Fibroblast of upper back skin (primary cell): ENCODE measurements at places on chromosomes 6 and 20.
A peak's percentile ranks its signal among the peaks of the same experiment; 100 is the strongest.

- DNase-seq, result no peak
These were observed 27.4 kb downstream of the GHRH start for GRCh38 chr20:37234254-37234581.

DNA sequence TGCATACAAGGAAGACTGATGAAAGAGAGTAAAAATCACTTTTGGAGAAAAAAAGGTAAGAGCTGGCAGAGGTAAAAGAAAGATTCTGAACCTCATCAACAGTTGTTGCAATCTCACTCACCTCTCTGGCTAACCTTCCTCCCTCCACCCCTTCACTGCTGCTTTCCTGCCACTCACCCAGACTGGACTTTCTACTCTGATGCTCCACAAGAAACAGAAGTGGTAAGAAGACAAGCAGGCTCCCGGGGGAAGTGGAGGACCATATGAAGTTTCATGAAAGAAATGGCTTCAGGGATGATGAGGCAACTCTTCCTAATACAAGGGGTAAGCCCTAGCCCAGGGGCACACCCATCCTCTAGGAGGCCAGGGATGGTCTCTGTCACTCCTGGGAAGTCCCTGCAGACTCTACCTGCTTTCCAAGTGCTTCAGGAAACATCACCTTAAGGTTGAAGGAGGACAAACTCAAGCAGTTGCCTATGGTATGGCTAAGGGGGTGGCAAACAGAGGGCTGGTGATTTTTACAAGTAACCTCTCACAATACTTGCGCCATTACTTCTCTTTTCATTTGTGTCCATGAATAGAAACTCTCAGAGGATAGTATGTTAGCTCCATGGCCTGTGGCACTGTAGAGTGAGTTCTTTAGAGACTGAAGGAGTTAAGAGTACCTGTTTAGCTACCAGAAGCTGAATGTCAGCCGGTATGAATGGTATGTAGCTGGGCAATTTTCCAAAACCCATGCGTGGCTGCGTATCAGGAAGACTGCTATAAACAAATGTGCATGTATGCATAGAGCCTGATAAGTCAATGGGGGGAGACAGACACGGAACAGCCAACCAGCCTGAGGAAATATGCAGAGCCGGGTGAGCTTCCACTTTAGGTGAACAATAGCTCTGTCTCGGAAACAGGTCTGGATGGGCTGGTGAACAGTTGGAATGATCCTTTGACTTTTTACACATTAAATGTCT lies 112.0 kb downstream of the BACH2 start:
- peak; percentile 77 for DNase-seq

- no peak for DNase-seq
These were observed 264.5 kb downstream of the CD83 start for GRCh38 chr6:14381829-14382677.

DNA sequence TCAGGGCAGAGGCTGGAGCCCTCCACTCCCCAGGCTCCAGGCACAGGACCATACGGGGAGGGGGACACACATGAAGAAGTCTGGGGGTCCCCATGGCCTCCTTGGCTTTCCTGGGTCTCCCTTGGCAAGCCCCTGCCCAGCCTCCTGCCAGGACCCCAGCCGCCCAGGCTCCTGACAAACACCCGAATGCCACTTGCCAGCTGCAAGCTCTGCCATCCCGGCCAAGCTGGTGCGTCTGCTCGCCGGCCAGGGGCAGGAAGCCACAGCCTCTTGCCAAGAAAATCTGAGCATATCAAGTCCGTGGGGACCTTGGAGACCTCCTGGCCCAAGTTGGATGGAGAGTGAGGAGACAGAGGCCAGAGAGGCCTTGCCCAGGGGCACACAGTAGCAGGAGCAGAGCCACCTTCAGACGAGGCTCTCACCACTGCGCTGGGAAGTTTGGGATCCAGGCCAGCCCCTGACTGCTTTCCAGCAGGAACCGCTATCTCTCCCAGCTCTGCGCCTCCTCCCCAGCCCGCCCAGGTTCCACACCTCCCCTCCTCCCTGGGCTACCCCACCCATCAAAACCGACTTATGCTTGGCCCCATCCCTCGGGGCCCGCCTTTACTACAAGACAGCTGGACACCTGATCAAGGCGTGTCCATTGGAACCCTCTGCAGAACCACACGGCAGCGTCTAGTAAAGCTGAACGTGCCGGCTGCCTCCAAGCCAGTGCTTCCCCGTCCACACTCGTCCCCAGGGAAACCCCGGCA lies 80.2 kb downstream of the GRM4 start:
- DNase-seq, result no peak

GRCh38 chr20:63082939-63083735 lies 76.4 kb upstream of the BHLHE23 start:
- DNase-seq, result no peak

DNA sequence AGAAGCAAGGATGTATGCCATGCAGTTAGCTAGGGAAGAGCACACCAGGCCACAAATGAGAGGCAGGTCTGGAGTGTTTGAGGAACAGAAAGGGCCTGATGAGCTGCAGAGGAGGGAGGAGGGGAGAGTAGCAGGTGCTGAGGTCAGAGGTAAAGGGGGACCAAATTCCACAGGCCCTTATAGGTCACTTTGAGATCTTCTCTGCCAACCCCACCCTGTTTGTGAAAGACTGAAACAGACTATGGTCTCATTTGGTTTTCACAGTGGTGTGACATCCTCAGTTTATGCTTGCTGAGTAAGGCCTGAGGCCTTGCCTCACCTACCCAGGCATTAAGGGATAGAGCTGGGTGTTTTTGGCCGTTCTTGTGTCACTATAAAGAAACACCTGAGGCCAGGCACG lies 187.7 kb upstream of the MYLIP start:
- no peak for DNase-seq

DNA sequence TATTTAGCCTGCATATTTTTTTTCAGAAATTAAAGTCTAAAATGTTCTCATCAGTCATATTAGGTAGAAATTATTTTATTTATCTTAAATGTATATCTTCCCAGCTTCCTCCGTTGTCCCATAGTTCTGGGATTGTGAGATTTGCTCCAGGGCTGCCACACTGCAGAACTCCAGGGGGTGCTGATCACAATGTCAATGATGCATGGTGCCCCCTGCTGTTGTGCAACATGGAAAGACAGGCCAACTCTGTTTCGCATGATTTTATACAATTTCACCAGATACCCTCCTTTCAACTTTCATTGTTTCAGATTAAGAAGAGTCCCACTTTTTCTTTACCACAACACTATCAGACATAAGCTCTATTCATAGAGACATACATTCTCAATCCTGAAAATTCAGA lies 35.9 kb downstream of the ID4 start:
- no peak for DNase-seq

DNA sequence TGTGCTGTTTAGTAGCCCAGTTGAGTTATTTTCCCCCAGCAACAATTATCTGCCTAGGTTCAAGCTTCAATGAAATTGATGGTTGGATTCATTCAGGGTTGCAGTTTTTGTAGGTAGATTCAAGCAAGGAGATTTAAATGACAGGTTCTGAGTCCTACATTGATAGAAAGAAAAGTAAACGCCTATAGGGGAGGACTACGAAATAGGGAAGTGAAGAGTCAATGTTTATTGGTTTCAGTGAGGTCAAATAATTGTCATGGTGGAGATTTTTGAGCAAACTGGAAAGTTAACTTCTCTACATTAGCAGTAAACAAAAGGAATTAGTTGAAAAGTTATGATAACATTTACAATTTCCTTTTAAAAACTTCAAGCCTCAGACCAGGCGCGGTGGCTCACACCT lies 734 bp upstream of the WFDC13 start:
- DNase-seq, result no peak

DNA sequence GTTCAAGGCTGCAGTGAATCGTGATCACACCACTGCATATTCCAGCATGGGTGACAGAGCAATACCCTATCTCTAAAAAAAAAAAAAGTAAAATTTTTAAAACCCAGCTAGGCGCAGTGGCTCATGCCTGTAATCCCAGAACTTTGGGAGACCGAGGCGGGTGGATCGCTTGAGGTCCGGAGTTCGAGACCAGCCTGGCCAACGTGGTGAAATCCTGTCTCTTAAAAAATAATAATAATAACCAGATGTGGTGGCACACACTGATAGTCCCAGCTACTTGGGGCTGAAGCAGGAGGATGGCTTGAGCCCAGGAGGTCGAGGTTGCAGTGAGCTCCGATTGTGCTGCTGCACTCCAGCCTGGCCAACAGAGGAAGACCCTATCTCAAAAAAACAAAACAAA lies 13.5 kb downstream of the MTG2 start:
- DNase-seq, result no peak

DNA sequence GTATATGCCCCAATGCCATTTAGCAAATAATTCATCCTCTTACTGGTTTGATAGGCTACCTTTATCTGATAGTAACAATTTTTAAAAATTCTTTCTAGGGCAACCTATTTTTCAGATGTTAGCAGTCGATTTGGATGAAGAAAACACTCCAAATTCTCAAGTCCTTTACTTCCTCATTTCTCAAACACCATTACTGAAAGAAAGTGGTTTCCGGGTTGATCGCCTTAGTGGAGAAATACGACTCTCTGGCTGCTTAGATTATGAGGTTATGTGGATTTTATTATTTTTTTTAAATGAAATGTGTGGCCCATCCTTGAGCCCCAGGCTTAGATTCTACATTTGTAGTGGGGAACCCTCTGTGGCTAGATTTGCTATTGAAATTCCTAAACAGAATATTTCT lies 26.3 kb downstream of the CDH26 start:
- no peak for DNase-seq

GRCh38 chr20:17843246-17844132 lies 125.1 kb downstream of the SNX5 start:
- peak; percentile 96 for DNase-seq

DNA sequence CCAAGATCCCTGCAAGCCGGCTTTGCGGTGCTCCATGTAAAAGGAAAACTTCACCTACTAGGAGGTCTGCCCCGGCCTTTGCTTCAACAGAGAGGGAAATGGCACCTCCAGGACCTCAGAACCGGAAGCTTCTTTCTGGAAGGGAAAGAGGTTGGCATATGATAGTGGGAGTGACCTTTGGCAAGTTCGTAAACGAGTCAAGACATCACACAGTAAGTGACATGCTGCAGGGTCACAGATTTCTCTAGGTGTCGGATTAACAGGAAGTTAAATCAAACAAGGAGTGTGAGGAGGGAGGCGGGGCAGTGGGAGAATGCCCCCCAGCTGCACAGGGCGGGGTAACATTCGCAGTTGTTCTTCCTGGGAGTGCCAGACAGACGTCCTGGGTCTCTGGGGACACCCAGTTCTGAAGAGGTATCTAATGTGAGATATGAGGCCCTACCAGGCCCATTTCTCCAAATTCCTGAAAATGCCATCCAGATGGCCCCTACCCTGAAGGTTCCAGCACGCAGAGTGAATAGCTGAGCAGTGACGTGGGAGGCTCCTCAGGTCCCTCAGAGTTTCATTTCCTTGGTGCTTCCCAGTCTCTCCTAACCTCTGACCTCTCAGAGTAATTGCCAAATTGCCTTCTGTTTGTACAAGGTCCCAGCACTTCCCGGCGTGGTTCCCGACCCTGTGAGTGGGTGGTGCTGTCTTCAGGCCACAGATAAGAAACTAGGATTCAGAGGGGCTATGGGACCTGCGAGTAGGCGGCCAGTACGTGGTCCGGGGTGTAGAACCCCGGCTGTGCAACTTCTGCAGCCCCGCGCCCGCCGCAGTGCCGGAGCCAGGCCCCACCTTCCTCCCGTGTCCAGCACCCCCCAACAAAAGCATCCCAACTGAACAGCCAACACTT lies 1.9 kb downstream of the RRBP1 start:
- DNase-seq, result peak; percentile 50

GRCh38 chr6:147648916-147649315 lies 140.4 kb downstream of the SAMD5 start:
- DNase-seq, result peak; percentile 46

- DNase-seq, result no peak
These were observed 216.7 kb downstream of the SYNDIG1 start for GRCh38 chr20:24686156-24686555.

- peak; percentile 17 for DNase-seq
These were observed 2.2 kb downstream of the NOL4L start for GRCh38 chr20:32582659-32583580.

- DNase-seq, result peak; percentile 72
These were observed 12.9 kb downstream of the COX7A2 start for GRCh38 chr6:75230484-75231325.

- no peak for DNase-seq
These were observed 100.2 kb upstream of the HMGN3 start for GRCh38 chr6:79334674-79335073.

DNA sequence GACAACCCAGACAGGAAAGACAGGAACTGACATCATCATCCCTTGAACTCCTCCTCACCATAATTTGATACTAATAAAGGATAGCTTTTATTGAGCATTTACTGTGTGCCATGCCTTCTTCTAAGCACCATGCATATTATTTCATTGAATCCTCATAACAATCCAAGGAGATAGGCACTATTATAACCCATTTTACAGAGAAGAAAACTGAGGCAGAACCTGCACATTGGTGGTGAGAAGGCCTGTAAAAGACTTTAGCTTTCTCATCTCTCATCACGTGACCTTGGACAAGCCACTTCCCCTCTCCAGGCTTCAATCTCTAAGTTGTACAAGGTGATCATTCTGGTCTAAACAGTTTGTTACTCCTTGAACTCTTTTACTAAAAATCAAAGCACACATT lies 34.5 kb upstream of the PREX1 start:
- DNase-seq, result no peak

DNA sequence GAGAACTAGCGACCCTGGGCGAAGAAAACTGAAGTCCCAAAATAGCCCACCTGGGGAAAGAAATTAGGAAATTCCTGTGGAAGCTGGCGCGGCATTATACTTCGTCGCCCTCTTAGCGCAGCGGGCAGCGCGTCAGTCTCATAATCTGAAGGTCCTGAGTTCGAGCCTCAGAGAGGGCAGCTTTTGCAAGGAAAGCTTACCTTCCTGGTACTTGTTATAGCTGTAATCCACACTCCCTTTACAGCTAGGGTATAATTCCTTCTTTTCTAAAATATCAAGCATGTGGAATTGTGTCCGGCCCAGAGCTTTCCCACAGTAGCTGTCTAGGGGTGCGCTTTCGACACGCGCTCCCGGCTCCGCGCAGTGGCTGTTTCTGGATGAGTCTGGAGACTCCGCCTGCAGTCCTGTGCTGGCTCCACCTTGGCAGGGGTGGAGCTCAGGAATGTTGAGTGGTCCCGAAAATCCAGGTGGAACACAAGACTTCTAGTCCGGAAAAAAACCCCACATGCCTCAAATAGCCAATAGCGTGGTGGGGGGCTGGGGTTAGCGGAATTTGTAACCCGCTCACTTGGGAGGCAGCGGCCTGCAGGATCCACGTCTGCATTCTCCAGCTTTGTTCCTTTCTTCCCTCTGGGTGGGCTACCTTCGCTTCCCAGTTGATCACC lies 83.7 kb upstream of the ZNF322 start:
- peak; percentile 79 for DNase-seq
